Stimulated activated CD8-positive, alpha-beta memory T cell treated with anti-CD3 and anti-CD28 coated beads, Interleukin-7, amount 100 ng/mL, for 4 hours (primary cell): ENCODE measurements at places on chromosomes 5 and 9.

GRCh38 chr5:174231956-174232487 is 186.5 kb downstream of the NSG2 start:
- no peak for DNase-seq

DNA sequence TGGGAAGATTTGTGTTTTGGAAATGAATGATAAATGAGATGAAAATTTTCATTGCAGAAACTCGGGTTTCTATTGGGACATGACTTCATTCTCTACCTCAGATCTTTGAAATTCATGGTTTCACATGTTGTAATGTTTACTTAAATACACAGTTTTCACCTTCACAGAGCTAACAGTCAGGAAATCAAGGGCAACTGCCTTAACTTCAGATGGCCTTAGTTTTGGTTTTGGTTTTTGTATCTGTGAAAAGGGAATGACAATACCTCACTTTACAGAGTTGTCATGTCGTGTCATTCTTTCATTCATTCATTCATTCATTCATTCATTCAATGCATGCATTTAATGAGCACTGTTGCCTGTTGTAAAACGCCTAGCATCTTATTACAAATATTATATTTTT is 41.9 kb downstream of the NIM1K start:
- no peak for DNase-seq

DNA sequence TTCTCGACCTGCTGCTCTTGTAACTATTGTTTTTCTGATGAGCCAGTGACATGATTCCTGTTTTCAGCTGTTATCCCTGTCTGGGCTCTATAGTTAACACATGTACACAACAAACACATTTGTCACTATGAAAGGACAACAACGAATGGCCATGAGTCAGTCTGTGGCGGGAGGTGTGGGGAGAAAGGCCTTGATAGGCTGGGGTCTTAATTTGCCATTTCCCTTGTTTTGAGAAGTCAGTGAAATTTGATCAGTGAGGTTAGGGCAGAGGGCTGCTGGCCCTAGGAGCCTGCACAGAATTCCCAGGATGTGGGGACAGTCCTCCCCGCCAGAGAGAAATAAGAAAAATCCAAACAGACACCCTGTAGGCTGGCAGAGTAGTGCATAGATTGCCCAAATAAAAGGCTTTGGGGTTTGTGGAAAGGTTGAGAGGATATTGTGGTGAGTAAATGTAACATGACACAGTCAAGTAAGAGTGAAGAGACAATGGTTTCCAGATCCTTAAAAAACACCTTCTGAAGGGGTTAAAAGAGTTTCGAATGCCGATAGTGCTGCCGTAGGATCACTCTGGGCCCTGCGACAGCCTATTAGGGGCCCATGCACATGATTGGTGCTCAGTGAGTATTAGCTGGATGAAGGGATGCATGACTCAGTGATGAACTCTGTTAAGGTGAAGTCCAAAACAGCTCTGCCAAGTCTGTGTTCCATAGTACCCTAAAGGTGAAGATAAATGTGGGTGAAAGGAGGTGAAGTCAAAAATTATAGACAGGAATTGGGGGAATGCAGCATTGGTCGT is 110.9 kb upstream of the PRRC1 start:
- no peak for DNase-seq

GRCh38 chr5:12277504-12278192 is 373.4 kb upstream of the CTNND2 start:
- DNase-seq, result no peak

DNA sequence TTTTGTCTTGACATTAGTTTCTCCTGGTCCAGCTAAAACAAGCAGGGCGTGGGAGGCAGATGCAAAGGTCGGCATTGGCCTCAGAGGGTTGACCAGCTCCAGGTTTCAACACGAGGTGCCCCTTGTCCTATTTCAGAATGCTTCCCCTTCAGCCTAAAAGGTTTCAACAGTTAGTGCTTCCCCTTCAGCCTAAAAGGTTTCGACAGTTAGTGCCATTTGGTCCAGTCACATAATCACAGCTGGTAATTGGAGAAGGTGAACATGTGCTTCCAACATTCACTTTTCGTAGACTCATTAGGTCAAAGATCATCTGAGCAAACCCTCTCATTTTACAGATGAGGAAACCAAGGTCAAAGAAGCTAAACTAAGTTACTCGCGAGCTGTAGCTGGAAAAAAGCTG is 270.3 kb upstream of the MAP3K1 start:
- no peak for DNase-seq

- no peak for DNase-seq
Observed at GRCh38 chr9:128499920-128500319, 4.6 kb upstream of the GLE1 start.

GRCh38 chr5:174311531-174312269 is 266.2 kb downstream of the NSG2 start:
- DNase-seq, result no peak

- DNase-seq, result no peak
Observed at GRCh38 chr5:180344696-180344999, 8.5 kb downstream of the GFPT2 start.

DNA sequence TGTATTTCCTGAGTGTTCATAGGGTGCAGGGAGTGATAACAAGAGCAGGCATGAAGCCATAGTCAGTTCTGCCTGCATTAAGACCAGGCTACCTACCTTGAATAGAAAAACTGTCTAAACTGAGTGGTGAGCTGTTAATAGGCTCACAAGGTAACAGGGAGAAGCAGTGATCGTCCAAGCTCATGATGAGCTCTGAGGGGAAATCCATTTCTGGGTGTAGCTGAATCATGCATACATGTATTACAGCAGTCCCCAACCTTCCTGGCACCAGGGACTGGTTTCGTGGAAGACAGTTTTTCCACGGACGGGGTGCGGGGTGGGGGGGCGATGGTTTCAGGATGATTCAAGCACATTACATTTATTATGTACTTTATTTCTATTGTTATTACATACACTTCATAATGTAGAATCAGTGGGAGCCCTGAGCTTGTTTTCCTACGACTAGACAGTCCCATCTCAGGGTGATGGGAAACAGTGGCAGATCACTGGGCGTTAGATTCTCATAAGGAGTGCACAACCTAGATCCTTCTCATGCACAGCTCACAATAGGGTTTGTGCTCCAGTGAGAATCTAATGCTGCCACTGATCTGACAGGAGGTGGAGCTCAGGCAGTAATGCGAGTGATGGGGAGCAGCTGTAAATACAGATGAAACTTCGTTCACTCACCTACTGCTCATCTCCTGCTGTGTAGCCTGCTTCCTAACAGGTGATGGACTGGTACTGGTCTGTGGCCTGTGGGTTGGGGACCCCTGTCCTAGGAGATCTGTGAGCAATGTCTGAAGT is 100.0 kb upstream of the IL6ST start:
- DNase-seq, result peak; percentile 44

- no peak for DNase-seq
Observed at GRCh38 chr9:137034039-137034708, 2.3 kb upstream of the FUT7 start.

GRCh38 chr5:126461838-126462237 is 38.6 kb downstream of the GRAMD2B start:
- no peak for DNase-seq

GRCh38 chr9:36093384-36093783 is 43.1 kb upstream of the GLIPR2 start:
- no peak for DNase-seq

DNA sequence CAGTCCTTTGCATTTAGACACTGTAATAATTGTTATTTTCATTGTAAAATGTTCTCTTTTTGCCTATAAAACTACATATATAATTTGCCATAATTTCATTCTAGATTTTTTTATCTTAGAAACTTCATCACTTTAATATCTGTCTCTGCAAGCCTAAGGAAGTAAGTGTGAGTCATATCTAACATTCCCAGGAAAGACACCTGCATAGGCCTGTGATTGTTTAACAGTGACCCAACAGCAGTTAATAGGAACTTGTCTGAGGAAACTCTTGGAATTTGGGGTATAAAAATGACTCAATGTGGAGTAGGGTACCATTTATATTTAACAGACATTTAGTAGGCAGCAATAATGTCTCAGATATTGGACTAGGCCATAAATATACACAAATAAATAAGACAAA is 229.2 kb upstream of the FAM174A start:
- no peak for DNase-seq

GRCh38 chr5:95631255-95631958 is 11.5 kb downstream of the GPR150 start:
- no peak for DNase-seq

DNA sequence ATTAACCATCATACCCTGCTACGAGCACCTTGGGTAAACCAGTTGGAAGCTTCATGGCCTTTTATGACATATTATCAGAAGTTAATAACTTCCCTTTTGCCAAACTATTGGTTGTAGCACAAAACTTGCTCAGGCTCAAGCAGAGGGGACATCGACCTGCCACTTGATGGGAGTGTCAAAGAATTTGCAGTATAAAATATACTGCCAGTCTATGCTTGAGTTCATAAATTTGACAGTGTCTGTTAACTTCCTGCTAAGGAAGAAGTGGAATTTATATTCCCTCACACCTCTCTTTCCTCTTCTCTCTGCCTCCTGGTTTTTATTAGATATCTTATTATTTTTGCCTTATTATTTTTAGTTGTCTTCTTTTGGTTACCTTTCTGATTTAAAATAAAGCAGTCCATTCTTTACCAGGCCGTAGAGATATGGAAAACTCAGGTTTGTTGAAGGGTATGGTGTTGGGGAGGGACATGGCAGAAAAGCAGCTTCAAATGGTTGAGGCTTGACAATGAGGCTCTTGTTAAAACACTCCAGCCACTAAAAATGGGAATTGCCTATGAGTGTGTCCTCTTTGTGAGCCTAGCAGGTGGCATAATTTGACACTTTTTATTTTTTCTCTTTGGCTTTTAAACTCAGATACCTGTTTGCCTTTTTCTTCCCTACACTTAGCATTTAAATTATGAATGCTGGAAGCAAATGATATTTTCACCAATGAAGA is 298.0 kb downstream of the DOCK8 start:
- DNase-seq, result no peak

GRCh38 chr5:173642895-173643481 is 26.5 kb upstream of the BOD1 start:
- no peak for DNase-seq

DNA sequence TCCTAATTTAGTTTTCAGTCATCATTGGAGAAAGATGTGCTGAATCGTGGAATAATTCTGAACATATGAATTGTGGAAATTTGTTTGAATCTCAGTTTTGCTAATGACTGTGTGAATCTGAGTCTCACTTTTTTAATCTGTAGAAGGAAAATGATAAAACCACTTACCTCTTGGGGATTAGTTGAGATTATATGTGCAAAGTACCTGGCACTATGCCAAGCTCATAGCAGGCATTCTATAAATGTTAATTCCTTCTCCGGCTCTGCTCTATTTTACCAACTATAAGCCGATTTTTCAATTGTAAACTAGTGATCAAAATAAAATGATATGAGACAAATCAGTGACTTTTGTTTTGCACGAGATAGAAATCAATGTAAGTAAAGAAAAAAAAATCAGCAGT is 290.8 kb downstream of the TRPM3 start:
- no peak for DNase-seq

DNA sequence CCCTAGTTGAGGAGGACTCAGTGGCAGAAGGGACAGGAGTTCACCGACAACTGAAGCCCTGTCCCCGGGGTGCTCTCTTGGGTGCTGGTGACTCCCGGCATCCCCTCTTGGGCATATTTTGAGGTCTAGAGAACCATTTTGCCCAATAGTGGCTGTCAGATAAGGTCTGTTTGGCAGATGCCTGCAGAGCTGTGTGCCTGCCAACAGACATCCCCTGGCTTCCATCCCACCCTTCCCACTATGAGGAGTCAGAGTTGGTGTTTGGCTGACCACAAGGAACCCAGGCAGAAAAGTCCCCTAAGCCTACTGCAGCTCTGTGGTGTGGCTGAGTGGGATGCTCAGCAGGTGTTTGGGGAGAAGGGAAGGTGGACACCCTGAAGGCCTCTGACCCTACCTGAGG is 207.0 kb downstream of the AUH start:
- no peak for DNase-seq

- no peak for DNase-seq
Observed at GRCh38 chr5:36054647-36055046, 12.0 kb downstream of the UGT3A2 start.

GRCh38 chr9:22146604-22147003 is 137.5 kb upstream of the CDKN2B start:
- no peak for DNase-seq

DNA sequence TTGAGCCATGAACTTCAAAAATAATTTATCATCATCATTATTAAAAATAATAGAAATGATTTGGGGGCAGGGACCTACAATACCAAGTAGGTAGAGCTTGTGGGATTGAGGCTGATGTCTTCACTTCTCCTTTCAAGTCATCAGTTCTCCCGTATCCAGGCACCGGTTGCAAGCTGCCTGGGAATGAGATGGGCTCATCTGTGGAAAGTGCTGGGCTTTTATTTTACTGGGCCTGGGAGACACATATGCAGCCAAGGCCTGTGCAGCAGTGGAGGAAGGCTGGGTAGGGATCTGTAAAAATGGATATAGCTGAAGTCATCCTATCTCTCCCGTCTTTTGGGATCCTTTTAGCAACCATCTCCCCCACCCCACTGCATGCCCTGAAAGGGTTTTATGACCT is 284.1 kb upstream of the CLINT1 start:
- no peak for DNase-seq

- peak; percentile 20 for DNase-seq
Observed at GRCh38 chr9:99778308-99778707, 43.4 kb upstream of the NR4A3 start.

DNA sequence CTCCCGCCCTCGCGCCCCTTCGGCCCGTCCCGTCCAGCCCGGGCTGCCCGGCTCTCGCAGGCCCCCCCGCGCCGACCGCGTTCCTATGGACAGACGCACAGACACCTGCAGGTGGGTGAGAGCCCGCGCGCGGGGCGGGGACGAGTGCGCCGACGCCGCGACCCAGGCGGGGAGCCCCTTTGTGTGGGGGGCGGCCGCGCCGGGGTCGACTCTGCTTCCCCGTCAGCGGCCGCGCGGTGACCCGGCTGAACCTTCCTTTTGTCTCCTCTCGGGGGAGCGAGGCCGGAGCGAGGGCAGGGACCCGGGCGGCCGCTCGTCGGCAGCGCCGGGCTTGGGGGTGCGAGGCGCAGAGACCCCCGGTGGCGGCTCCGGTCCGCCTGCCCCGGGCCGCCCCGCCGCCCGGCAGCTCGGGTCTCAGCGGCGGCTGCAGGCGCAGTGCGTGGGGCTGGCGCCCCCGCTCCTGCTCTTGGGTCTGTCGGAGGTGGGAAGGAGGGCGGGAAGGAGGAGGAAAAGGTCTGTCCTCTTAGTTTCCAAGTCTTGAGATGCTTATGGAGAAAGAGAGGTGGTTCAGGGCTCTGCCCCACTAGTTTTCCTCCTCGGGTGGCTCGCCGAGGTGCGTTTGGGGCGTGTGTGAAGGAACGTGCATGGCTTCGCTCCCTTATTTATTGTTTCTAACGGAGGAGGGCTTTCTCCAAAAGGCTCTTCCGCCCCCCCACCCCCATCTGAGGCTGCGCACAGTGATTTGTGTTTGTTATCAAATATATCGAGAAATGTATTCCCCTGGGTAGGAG is 576 bp downstream of the KIAA1958 start:
- peak; percentile 19 for DNase-seq

- DNase-seq, result no peak
Observed at GRCh38 chr5:54470677-54471076, 15.2 kb downstream of the HSPB3 start.
